ENCODE measurements at places on chromosomes 12 and 14.

- H3K4me3 ChIP-seq, result no peak overlapping the region
- H3K27me3 ChIP-seq, result no peaks in the 10 kb centered on the region
- DNase-seq, result peak; percentile 73
- peaks cover 68% of the 10 kb centered on the region for H3K36me3 ChIP-seq
These were observed 21.0 kb downstream of the AKT1 start for GRCh38 chr14:104774453-104775072.

DNA sequence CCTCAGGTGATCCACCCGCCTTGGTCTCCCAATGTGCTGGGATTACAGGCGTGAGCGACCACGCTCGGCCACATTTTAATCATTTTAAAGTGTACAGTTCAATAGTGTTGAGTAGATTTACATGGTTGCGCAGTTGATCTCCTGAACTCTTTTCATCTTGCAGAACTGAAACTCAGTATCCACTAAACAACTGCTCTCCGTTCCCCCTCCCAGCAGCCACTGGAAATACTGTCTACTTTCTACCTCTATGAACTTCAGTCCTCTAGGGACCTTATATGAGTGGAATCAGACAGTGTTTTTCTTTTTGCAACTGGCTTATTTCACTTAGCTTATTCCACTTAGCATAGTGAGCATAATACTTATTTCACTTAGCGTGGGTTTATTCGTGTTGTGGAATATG, 53.7 kb downstream of the KCTD10 start:
- no peaks in the 10 kb centered on the region for H3K27me3 ChIP-seq
- no peaks in the 10 kb centered on the region for H3K36me3 ChIP-seq
- H3K4me3 ChIP-seq, result no peak overlapping the region
- H3K27ac ChIP-seq, result no peak overlapping the region
- no peak for DNase-seq

GRCh38 chr12:66647034-66647691, 31.7 kb downstream of the GRIP1 start:
- no peak overlapping the region for H3K4me3 ChIP-seq
- DNase-seq, result no peak
- H3K27me3 ChIP-seq, result no peaks in the 10 kb centered on the region
- H3K27ac ChIP-seq, result no peak overlapping the region

- H3K4me1 ChIP-seq, result no peaks in the 10 kb centered on the region
- H3K27ac ChIP-seq, result no peak overlapping the region
- no peak for DNase-seq
These were observed 63.6 kb downstream of the EML5 start for GRCh38 chr14:88729159-88729558.

DNA sequence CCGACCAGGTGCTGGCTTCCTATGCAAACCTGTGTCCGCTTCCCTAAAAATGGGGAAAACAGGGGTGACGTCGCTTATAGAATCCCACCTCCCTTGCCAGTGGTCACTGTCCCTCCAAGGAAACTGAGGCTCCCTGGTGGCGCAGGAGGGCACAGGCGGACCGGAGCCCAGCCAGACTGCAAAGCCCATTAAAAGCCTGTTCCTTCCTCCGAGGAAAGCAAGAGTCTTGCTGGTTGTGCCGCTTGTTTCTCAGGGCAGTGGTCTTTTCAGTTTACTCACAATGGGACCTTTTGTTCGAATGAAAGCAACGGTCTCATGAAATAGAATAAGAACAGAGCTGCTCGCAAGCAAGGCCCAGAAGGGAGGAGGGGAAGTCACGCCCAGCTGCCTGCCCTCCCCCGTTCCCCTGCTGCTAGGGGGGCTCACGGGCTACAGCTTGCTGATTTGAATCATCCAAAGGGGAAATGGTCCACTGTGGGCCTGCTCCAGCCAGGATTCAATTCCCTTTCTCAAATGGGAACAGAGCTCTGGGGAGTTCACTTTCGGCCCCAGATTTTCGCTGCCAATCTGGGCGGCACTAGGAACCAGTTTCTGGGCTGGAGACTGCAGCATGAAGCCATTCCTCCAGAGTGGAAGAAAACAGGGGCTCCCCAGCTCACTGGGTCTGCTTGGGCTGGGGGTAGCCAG, 4.6 kb upstream of the SELPLG start:
- H3K27me3 ChIP-seq, result no peaks in the 10 kb centered on the region
- H3K36me3 ChIP-seq, result no peaks in the 10 kb centered on the region
- peaks cover 78% of the 10 kb centered on the region for H3K4me1 ChIP-seq
- H3K27ac ChIP-seq, result peak overlapping the region; percentile 64
- peak; percentile 49 for DNase-seq

DNA sequence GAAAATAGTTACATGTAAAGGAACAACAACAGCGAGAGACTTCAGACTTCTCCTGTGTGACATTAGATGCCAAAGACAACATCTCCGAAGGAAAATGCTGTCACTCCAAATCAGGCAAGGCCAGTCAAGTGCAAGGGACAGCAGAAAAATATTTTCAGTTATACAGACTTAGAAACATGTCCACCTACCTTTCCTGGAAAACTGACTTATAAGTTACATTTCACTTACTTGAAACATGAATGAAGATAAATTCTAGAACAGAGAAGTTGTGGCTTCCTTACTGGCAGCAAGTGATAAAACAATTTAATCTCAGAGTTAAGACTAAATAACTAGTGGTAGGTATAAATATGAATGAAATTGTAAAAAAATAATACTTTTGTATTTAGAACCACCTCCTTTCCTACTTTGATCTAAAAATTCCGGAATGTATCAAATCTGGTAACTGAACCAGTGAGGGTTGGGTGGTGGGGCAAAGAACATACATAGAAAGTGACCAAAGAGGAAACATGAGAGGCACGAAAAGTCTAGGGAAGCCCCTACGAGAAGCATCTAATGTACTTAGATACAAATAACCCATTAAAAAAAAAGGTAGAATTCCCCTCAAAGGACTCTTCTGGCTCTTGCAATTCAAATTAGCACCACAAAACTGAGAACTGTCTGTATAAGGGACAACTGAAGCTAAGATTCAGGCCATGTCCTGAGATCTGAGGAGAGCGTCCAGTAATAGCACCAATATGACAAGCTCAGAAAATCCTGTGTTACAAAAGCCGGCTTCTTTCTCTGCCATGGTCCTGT, 21.2 kb downstream of the MTHFD1 start:
- H3K4me3 ChIP-seq, result no peak overlapping the region
- DNase-seq, result no peak
- H3K36me3 ChIP-seq, result peaks cover 16% of the 10 kb centered on the region
- no peaks in the 10 kb centered on the region for H3K4me1 ChIP-seq
- H3K27ac ChIP-seq, result no peak overlapping the region
- H3K27me3 ChIP-seq, result no peaks in the 10 kb centered on the region

GRCh38 chr14:49420201-49420600, 166.0 kb downstream of the RPS29 start:
- no peak overlapping the region for H3K27ac ChIP-seq
- no peaks in the 10 kb centered on the region for H3K4me1 ChIP-seq
- no peaks in the 10 kb centered on the region for H3K27me3 ChIP-seq
- no peaks in the 10 kb centered on the region for H3K36me3 ChIP-seq
- H3K4me3 ChIP-seq, result no peak overlapping the region
- DNase-seq, result no peak

DNA sequence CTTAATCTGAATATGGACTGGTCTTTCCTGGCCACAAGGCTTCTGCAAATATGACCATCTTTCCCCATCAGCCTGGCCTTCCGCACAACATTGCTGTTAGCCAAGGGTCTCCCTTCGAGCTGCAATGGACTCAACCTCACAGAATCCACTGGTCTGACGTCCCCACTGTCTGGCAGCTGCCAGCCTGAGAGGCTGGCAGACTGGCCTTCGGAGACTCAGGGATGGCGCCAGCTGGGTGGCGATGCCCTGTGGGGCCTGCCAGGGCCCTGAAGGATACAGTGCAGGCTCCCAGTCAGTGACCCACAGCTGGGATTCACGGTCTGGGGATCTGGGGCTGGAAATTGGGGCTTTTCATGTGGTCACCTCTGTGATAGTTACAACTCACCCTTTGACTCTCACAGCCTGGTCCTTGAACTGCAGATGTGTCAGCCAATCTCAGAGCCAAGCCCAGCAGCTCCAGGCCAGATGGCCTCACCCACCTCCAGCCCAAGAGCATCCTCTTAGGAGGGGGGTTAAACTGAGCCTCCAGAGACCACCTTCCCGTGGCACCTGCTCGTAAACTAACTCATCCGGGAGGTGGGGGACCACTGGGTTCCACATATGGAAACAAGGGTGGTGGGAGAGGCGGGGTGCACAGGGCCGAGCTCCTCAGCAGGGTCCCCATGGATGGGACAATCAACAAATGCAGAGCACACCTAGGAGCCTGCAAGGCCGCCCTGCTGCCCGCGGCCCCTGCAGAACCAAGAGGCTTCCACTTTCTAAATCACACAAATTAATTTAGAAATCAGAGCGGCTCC, 21.1 kb upstream of the C14orf180 start:
- no peak overlapping the region for H3K4me3 ChIP-seq
- DNase-seq, result peak; percentile 10
- no peak overlapping the region for H3K27ac ChIP-seq
- peaks cover 20% of the 10 kb centered on the region for H3K27me3 ChIP-seq

GRCh38 chr12:92304371-92305055, 158.9 kb upstream of the BTG1 start:
- H3K4me3 ChIP-seq, result no peak overlapping the region
- peak overlapping the region; percentile 26 for H3K27ac ChIP-seq
- no peaks in the 10 kb centered on the region for H3K27me3 ChIP-seq
- no peaks in the 10 kb centered on the region for H3K4me1 ChIP-seq

DNA sequence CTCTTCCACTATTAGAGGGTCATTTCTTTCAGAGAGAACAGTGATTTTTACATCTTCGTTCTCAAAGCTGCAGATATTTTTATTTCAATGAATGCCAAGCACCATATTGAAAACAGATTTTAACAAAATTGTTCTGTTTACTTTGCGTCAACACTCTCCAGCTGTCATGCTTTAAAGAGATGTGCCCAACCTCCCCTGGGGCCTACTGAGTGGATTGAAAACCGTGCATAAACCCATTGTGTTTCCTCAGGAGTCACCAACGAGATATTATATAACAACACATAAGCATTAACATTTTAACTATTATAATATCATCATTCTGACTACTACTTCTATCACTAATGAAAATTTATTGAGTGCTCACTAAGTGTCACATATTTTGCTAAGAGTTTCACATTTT, 81.6 kb downstream of the MYF5 start:
- H3K27ac ChIP-seq, result no peak overlapping the region
- DNase-seq, result no peak
- H3K4me3 ChIP-seq, result no peak overlapping the region
- H3K4me1 ChIP-seq, result no peaks in the 10 kb centered on the region
- no peaks in the 10 kb centered on the region for H3K27me3 ChIP-seq

DNA sequence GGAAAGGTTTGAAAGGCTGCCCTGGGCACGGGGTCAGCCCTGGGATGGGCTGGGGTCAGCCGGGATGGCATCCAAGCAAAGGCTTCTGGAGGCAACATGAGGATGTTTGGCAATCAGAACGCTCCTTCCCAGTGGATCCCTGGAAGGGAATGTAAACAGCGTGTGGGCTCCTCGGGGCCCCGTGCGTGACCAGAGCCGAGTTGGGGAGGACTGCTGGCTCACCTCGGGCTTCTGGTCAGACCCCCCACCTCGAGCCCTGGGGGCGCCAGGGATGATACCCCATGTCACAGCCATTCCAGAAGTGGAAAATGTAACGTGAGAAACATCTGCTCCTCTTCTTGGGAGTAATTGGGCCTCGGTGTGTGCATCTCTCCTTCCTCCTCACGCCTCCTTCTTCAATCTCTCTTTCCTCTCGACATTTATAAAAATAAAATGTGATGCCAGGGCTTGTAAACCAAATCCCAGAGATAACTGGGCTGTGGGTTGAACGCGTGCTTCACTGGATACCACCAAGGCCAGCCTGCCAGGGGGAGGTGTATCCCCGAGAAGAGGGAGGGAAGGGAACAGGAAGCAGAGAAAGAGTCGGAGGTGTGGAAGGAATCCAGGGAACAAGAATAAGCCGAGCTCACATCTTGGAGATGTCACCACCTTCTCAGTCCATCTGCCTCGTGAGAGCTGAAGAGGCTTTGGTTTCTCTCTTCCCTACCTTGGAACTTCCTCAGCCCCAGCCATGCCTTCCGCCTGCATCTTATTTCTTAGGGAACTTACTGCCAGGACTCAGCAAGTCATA, 144.8 kb downstream of the NUAK1 start:
- no peaks in the 10 kb centered on the region for H3K36me3 ChIP-seq
- no peaks in the 10 kb centered on the region for H3K4me1 ChIP-seq
- no peak overlapping the region for H3K4me3 ChIP-seq
- no peak overlapping the region for H3K27ac ChIP-seq
- peaks cover 14% of the 10 kb centered on the region for H3K27me3 ChIP-seq

- peaks cover 7% of the 10 kb centered on the region for H3K36me3 ChIP-seq
- H3K4me3 ChIP-seq, result no peak overlapping the region
- DNase-seq, result no peak
These were observed 3.6 kb upstream of the DHRS2 start for GRCh38 chr14:23632461-23633159.

DNA sequence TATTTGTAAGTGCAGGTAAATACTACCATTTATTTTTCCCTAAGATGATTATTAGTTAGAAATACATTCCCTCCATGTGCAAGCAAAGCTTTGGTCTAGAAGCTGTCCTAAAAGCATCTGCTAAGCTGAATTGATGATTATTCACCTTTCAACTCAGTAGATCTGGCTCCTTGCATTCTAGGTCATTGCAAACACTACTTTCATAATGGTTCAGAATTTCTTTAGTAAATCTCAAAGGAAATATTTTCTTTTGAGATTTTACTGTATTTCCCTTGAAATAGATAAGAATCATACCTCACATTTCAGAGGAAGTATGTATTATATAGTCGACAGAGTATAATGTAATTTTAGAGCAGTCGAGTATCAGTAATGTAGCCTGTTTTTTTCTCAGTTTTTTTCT, 2.4 kb downstream of the ETNK1 start:
- H3K27ac ChIP-seq, result peak overlapping the region; percentile 97
- peaks cover 40% of the 10 kb centered on the region for H3K4me1 ChIP-seq
- H3K4me3 ChIP-seq, result peak overlapping the region; percentile 80

GRCh38 chr12:116950628-116951325, 40.0 kb downstream of the FBXW8 start:
- no peak overlapping the region for H3K27ac ChIP-seq
- H3K27me3 ChIP-seq, result no peaks in the 10 kb centered on the region
- H3K4me1 ChIP-seq, result no peaks in the 10 kb centered on the region
- no peak overlapping the region for H3K4me3 ChIP-seq
- peaks cover 54% of the 10 kb centered on the region for H3K36me3 ChIP-seq

DNA sequence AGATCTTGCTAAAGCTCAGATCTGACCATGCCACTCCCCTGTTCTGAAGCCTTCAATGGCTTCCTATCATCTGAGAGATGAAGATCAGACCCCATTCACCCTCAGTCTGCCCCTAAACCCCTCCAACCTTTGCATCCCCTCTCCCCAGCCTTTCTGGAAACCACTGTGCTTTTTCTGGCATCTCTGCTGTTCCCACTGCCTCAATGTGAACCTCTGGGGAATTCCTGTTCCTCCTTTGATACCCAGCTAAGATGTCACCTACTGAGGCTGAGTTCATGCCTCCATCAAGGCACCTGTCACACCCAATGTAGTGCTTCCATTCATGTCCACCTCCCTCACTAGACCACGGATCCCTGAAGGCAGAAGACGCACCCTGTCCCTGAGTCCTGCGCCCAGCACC, 19.3 kb downstream of the CYP46A1 start:
- no peak overlapping the region for H3K27ac ChIP-seq
- no peak overlapping the region for H3K4me3 ChIP-seq
- no peaks in the 10 kb centered on the region for H3K27me3 ChIP-seq
- no peaks in the 10 kb centered on the region for H3K4me1 ChIP-seq
- no peaks in the 10 kb centered on the region for H3K36me3 ChIP-seq
